ENCODE measurements at places on chromosomes 7 and 10.

DNA sequence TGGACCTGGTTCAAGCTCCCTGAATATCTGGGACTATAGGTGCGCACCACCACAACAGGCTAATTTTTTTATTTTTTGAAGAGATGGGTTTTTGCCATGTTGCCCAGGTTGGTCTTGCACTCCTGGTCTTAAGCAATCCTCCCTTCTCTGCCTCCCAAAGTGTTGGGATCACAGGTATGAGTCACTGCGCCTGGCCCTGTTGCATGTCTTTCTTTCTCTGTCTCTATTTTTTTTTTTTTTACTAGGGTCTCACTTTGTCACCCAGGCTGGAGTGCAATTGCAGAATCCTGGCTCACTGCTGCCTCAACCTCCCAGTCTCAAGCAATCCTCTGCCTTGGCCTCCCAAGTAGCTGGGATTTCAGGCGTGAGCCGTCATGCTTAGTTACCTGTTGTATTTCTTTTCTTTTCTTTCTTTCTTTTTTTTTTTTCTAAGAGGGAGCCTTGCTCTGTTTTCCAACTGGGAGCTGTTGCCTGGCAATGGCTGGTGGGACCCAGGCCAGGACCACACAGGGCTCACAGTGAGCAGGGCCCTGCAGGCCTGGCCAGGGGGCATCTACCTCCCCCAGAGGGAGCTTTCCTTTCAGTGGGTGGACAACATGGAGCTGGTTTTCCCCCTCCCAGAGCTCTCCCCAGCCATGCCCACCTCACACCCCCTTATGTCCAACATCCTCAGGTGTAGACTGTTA, 6.0 kb downstream of the MYL7 start:
- DNase-seq, result no peak

DNA sequence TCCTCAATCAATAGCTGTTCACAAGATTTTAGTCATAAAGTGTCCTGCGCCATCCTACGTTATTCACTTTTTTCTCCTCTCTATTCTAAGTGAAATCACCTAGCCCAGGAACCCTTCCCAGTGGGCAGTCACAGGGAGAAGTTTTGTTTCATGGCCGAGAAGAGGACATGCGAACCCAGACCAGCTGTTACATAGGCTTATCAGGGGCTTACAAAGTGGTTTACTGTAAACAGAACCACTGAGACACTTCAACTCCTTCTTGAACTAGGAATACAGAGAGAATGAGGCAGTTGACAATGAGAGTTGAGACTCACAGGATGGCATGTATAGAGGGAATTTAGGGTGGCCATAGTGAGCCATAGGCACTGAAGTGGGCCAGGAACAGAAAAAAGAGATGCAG, 246.9 kb upstream of the GLI3 start:
- no peak for DNase-seq

- DNase-seq, result peak; percentile 64
Measured at GRCh38 chr10:73931767-73932619, 21.1 kb downstream of the PLAU start.

DNA sequence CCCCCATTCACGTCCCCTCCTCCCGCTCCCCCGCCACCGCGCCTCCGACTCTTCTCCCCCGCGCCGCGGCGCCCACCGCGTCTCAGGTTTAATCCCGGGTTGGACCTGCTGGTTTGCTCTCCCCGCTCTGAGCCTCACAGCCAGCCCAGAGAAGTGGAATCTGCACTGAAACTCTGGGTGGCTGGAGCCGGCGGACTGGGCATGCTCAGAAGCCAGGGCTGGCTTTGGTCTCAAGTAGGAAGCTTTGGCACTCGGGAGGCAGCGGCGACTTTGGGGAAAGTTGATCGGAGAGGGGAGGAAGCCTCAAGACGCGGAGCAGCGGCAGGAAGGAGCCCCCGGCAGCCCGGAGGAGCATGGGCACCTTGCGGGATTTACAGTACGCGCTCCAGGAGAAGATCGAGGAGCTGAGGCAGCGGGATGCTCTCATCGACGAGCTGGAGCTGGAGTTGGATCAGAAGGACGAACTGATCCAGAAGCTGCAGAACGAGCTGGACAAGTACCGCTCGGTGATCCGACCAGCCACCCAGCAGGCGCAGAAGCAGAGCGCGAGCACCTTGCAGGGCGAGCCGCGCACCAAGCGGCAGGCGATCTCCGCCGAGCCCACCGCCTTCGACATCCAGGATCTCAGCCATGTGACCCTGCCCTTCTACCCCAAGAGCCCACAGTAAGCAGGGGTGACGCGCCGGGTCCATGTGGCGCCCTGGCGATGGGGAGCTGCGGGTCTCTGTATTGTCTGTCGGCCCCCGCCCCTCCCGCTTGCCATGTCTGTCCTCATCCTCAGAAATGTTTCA, at the start of gene PRKG1:
TSS of gene PRKG1 (plus strand) at position 250 of the 791 bp plus-strand sequence.
- no peak for DNase-seq

DNA sequence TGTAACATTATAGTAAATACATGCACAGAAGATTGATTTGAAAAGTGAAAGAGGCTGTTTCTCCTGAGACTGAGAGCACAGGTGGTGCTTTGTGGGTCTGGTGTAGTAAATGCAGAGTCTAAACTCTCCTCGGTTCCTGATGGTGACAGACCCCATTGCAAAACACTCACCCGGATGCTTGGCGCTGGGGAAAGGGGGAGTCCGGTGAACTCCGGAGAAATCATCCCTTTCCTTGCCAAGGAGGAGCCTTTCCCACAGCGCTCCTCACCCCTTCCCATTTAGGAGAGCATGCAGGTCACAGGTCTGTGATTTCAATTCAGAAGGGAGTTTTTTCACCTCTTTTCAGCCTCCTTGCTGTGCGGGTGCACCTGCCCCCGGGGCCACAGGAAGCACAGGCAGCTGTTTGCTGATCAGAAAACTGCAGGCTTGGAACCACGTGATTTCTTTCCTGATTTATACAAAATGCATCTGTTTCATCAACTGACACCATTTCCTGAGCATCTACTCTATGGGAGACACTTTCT, 75.6 kb upstream of the LYZL2 start:
- peak; percentile 57 for DNase-seq
